ENCODE measurements at places on chromosomes 3 and 15.

GRCh38 chr3:42419563-42419962 is 9.2 kb upstream of the LYZL4 start:
- no peaks in the 10 kb centered on the region for H3K4me1 ChIP-seq
- peaks cover 77% of the 10 kb centered on the region for H3K27me3 ChIP-seq
- DNase-seq = no peak
- no peak overlapping the region for H3K4me3 ChIP-seq
- no peaks in the 10 kb centered on the region for H3K36me3 ChIP-seq

GRCh38 chr3:11385891-11386290 is 113.7 kb downstream of the ATG7 start:
- no peak overlapping the region for H3K27ac ChIP-seq
- peak; percentile 11 for DNase-seq
- no peak overlapping the region for H3K4me3 ChIP-seq

DNA sequence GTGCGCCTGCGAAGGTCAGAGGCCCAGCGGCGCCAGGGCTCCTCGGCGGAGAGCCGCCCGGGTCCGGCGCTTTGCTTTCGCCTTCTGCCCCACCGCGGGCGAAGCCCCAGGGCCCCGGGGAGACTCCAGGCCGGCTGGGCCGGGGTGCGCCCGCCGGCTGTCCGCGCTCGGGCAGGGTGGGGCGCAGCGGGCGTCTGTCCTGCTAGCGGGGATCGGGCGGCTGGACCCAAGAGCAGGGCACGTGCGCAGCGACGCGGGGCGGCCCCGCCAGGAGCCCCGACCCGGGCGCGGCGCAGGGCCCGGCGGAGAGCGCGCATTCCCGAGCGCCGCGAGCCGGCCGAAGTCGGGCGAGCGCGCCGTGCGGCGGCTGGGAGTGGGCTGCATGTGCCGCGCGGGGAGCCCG is 569 bp upstream of the ALDH1A3 start:
- peak overlapping the region; percentile 71 for H3K4me3 ChIP-seq
- no peaks in the 10 kb centered on the region for H3K27me3 ChIP-seq
- H3K4me1 ChIP-seq = peaks cover 26% of the 10 kb centered on the region
- H3K36me3 ChIP-seq = peaks cover 63% of the 10 kb centered on the region

GRCh38 chr3:161510510-161511260 is 14.1 kb downstream of the OTOL1 start:
- no peaks in the 10 kb centered on the region for H3K4me1 ChIP-seq
- no peak for DNase-seq
- H3K36me3 ChIP-seq = no peaks in the 10 kb centered on the region
- no peak overlapping the region for H3K4me3 ChIP-seq

DNA sequence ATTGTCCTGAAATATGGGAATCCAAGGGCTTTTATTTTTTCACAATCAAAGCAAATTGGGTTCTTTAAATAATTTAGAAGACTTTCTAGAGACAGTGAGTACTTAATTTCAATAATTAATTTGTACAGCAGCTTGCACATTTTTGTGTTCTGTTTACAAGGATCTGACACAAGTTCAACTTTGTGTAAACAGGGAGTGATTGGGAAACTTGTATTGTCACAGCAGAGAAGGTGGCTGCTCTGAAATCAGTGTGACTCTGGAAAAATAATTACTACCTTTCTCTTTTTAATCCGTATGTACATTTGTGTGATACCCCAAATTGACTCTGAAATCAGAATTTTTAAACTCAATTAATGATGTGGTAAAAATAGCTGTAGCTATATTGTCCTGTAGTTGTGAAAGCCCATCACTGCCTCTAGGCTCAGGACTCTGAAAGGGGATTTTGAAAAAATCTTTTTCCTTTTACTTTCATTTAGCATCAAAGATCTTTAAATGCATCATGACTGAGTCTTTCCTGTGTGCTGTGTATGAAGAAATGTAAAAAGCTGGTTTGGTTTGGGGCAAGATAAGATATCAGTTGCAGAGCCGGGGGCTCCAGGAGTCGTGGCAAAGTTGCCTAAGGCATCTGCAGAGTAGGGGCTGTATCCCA is 45.1 kb downstream of the MFSD1 start:
- no peak for DNase-seq
- H3K36me3 ChIP-seq = no peaks in the 10 kb centered on the region
- no peaks in the 10 kb centered on the region for H3K27me3 ChIP-seq
- no peak overlapping the region for H3K27ac ChIP-seq

DNA sequence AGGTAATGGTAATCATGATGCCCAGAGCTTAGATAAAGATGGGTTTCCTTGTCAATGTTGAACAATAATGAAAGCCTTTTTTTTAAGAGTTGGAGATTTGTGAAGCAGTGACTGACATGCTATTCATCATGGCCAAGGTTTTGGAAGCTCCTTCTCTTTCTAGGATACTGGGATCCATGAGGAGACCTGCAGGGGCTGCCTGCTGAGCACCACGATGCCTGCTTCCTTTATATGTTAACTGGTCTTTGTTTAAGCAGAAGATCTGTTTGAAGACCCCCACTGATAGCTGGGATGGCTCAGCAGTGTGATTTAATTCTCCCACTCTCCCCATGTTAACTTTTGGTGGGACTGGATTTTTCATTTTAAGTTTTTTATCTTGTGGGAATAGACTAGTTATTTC is 15.8 kb downstream of the RBP1 start:
- H3K27ac ChIP-seq = no peak overlapping the region
- no peaks in the 10 kb centered on the region for H3K36me3 ChIP-seq
- no peak overlapping the region for H3K4me3 ChIP-seq
- no peaks in the 10 kb centered on the region for H3K27me3 ChIP-seq
- no peak for DNase-seq

Measured in Calu3 (cell line).